NCI-H2171 treated with DMSO at 0.1 percent for 48 hours (cell line): ENCODE measurements at places on chromosomes 16 and 17.

GRCh38 chr17:46044286-46044928 lies 45.4 kb downstream of the STH start:
- DNase-seq = peak; percentile 76

- no peak for DNase-seq
Observed at GRCh38 chr17:64109400-64109799, 20.5 kb downstream of the ERN1 start.

- DNase-seq = no peak
Observed at GRCh38 chr16:17295948-17296347, 174.8 kb downstream of the XYLT1 start.

- DNase-seq = no peak
Observed at GRCh38 chr16:35744726-35745125, 2285.3 kb downstream of the TP53TG3F start.

- no peak for DNase-seq
Observed at GRCh38 chr17:42852351-42852750, 1.4 kb downstream of the AOC3 start.

DNA sequence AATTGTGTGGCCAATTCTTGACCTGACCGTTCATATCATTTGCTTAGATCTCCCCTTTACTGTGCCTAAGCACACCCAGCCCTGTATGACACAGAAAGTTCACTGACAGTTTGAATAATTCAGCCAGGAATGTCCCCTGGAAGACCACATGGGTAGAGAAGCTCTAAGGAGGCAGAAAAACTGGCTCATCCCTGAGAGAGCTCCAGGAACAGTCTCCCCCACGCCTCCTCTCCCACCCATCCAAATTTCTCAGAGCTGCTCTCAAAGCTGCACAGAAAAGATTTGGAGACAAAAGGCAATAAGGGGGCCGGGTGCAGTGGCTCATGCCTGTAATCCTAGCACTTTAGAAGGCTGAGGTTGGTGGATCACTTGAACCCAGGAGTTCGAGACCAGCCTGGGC lies 11.2 kb downstream of the PRAC1 start:
- no peak for DNase-seq

DNA sequence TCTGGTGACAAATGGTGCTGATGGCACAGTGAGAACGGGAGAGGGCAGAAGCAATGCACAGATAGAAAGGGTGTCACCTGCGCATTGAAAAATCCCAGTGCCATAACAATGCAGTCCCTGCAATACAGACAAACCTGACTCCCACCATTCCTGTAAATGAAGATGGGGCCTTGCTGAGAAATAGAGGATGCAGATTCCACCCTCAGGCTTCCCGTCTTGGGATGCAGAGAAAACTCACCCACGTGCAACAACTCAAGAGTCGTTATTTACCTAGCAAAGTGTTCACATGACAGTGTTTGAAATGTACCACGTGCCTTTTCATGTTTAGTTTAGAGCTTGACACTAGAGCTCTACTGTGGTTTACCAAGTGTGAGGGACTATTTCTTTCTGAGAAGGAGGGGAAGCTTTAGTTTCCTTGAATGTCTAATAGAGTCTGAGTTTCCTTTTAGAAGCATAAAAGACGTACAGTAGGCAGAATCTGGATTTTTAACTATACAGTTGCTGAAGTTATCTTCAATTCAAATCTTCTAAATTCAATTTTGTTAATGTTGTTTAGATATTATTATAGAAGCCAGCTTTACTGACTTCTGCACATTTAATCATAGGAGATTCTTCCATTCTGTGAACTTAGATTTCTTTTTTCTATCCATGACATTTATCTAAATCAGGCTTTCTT lies 35.6 kb downstream of the WWOX start:
- DNase-seq = no peak

GRCh38 chr17:72714357-72714966 lies 378.0 kb downstream of the SLC39A11 start:
- no peak for DNase-seq

DNA sequence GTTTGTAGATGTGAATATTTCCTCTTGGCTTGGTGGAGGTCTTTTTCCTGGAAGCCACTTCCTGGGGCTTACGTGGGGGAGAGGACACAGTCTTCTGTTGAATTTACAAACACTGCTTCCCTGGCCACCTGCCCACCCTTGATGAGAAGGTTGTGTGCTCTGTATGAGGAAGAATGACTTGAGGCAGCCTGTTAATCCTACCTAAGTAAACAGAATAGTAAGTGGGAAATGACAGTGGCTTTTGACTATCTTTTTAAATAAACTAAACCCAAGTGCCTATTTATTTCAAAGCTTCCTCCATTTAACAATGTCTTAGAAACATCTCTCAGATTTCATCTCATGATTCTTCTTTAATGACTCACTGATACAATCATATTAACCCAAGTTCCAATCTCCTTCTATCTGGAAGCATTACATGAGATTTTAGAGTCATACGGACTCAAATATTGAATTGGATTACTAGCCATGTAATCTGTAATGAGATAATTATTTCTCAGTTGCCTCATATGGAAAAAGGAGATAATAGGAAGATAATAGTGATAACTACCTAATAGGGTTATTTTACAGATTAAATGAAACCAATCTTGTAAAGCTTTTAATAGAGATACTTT lies 96.6 kb upstream of the SMIM36 start:
- no peak for DNase-seq

DNA sequence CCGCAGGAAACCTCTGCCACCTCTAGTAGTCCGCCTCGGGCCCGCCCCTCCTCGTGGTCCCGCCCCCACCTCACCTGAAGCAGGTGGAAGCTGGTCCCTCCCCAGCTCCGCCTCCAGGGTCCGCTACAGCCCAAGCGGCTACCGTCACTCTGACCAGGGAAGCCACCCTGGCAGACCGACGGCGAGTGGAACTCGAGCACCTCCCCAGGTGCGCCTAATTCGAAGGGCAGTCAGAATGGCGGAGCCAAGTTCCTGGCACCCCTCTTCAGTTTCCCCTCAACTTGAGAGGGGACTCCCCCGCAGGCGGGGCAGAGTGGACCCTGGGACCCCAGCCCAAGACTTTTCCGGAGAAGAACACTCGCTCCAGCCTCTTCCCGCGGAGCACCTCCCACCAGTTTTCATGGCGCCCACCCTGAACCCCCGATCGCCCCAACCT lies 507 bp downstream of the FHOD1 start:
- peak; percentile 44 for DNase-seq

GRCh38 chr16:23317751-23318150 lies 15.6 kb downstream of the SCNN1B start:
- no peak for DNase-seq

DNA sequence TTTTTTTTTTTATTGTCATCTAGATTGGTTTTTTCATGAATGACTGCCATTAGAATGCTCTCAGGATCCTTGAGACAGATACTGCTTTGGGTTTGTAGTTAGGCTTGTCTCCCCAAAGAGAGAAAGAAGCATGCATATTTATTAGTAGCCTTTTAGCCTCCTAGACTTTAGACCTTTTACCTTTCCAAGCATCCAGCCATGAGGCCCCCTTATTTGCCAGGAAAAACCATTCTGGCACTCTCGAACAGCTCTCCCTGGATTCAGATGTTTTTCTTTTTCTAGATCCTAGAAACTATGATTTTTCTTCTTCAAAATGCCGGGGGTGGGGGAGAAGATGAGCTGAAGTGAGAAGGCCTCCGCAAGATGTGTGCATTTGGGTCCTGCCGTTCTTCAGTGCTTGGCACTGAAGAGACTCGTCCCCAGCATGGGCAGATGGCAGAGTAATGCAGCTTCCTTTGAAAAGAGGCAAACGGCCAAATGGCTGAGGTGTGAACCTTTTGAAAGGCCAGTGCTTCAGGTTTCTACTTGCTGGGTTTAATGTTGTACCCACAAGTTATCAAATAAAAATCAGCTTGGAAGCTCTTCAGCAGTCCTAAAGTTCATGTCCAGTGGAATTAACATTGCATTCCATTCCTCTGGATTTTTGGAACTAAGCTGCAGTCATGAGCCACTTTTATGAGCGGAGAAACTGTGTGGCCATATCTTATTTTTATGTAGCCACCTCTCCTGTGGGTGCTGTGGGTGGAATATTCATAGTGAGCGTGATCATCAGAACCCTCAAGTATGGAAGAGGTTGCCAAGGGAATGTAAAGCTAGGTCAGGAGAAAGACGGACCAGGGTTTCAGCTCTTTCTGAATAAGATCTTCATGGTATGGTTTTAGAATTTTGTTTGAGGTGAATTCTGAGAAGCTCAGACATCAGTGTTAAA lies 7.2 kb downstream of the SOCS7 start:
- DNase-seq = peak; percentile 53

DNA sequence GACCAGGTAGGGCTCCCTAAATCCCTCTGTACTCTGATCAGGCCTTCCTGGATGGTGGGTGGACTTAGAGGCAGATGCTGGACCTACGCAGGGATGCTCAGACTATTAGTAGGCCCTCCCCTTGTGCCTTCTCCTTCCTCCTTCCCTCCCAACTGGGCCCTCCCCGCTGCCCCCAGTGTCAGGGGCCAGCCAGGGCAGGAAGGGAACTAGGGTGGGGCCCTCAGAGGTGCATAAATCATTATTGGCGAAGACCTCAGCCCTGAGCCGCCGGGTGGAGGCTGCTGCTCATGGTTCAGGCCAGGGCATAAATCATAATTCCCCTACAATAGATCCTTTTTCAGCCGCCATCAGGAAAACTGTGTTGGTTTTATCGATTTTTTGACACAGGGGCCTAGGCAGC lies 81.4 kb downstream of the MRM1 start:
- no peak for DNase-seq

- no peak for DNase-seq
Observed at GRCh38 chr17:48555258-48556228, 10.6 kb upstream of the HOXB2 start.

- DNase-seq = no peak
Observed at GRCh38 chr16:10539236-10539635, 41.2 kb downstream of the EMP2 start.

DNA sequence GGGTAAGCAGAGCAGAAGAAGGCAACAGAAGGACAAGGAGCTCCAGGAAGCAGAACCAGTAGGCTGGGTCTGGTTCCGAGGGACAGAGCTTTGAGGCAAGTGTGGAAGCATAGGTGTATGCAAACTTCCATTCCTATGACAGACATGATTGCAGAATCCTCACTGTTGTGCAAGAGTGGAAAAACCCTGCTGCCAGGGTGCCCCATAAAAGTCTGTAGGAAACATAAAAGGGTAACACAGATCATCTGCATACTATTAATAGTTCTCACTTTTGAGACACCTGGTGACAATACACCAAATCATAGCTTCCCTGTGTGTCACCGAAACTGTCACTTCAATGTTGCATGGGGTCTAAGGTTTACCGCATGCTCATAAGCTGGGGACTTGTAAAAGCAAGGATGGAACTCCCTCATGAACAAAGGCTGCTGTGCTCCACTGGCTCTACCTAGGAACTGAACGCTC lies 39.7 kb downstream of the ARHGAP17 start:
- no peak for DNase-seq

DNA sequence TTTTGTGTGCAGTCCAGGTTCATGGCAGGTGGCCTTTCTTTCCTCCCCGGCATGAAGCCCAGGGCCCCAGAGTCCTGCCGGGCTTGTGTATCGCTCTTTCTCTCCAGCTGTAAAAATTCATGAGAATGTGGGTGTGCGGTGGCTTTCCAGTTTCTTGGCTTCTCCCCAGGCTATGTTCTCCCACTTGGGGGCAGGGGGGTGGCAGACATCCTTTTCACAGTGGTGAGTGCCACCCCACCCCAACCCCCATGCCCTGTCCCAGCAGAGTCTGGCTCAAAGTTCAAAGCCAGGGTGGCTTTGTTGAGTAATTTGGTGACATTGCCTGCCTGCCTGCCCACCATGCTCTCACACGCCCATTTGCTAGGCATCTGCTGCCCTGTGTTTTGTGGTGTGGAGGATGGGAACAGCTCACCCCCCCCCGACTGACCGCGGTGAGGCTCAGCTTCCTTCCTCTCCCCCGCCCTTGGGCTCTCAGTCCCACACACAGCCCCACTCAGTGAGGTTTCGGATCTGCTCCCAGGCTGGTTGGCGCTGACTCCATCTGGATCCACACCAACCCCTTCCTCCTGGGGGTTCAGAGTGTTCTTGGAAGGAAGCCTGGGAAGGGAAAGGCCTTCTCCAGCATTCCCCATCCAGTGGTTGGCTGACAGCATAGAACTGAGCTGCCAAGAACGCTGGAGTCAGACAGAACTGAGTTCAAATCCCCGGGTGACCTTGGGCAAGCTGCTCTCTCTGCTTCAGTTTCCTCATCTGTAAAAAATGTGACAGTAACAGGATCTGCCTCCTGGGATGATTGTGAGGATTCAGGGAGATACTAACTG lies 36.0 kb downstream of the CHD9 start:
- DNase-seq = peak; percentile 99

GRCh38 chr16:84595052-84595481 lies 22.8 kb downstream of the COTL1 start:
- no peak for DNase-seq

- DNase-seq = no peak
Observed at GRCh38 chr17:28907709-28908475, 5.0 kb upstream of the DHRS13 start.

- no peak for DNase-seq
Observed at GRCh38 chr17:28078341-28079229, 36.1 kb downstream of the NLK start.

GRCh38 chr17:44911133-44912001 lies 3.9 kb downstream of the GFAP start:
- no peak for DNase-seq

- DNase-seq = no peak
Observed at GRCh38 chr16:31177136-31177535, 2.8 kb upstream of the FUS start.

DNA sequence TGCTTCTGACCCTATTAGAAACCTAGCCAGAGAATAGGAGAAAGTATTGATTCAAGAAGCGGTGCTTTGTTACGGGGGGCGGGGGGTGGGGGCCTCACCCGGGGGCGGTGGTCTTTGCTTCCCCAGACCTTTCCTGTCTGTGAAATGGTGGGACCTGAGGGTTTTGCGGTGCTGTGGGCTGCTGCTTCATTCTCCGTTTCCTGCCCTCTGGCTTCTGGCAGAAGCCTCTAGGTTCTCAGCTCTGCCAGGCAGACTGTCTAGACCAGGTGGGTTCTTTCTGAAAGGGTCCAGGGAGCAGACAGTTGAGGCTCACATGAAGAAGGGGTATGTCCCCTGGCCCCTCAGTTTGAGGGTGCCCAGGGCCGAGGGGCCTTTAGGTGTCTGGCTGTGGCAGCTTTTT lies 14.0 kb downstream of the GSE1 start:
- DNase-seq = no peak

- no peak for DNase-seq
Observed at GRCh38 chr17:5971969-5972368, 98.2 kb upstream of the WSCD1 start.

DNA sequence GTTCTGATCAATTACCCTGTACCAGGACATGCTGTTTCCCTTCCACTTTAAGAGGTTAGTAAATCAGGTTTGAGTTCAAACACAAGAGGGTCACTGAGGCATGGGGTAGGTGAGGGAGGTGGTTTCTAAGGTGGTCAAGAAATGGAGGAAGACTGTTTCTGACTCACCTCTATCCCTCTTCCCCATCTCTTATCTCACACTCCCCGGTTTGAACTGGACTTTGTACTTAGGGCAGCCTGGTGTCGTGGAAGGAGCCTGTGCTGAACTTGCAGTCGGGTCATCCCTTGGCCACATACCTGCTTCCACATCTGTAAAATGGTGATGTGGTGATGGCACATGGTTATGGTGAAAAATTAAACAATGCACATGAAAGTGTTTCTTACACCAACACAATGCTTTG lies 17.2 kb upstream of the TMEM98 start:
- no peak for DNase-seq
